ENCODE measurements at places on chromosomes 3 and 15. TPM values are rescaled to one million over a fixed set of nuclear protein-coding genes. Genes with fewer than 3 reads are reported as not detected.

GRCh38 chr15:36653851-36654250 lies 74.4 kb downstream of the CDIN1 start:
- DNase-seq: no peak

GRCh38 chr3:118636841-118637240 lies 397.8 kb downstream of the IGSF11 start:
- no peak for DNase-seq

GRCh38 chr3:102006812-102007485 lies 157.6 kb downstream of the NFKBIZ start:
- DNase-seq: no peak

DNA sequence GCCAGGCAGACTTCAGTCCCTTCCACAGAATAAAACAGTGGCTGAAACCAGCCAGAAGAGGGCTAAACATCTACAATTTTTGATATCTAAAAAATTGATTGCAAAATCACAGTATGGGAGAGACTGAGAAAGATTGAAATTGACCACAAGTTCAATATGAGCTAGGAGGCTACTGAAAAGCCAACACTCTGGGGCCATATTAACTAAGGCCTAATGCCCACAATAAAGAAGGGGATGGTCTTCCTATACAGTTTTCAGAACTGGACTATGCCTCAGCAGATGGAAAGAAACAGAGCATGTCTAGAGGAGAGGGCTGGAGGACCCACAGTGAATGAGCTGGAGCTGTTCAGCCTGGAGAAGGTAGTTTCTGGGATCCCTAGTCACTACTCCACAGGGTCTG lies 53.2 kb downstream of the WNT7A start:
- no peak for DNase-seq

DNA sequence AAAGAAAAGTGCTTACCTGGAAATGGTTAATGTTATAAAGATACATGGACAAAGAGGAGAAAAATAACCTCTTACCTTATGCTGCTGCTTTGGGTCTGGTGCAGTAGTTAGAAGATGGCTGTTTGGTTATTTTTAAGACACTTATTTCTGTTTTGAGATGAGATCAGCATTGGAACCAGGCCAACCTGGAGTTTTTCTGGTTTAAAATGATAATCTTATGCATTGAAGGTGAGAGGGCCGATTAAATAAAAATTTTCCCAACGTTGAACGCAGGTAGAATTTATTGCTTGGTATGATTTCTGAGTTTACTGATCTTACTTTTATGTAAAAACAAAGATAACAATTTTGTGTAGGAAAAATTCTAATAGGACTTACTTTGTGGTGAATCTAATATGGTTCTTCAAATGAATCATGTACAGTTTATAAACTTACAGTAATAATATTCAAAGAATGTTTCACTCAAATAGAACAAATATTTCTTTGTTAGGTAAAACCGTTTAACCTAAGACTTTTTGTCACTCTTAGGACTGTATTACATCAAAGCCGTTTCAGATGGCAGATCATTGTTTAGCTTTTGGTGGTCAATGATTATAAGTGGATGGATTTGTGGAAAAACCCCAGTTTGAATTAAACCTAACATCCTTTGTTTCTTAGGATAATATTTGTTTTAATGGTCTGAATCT lies 14.9 kb downstream of the UBE2E2 start:
- no peak for DNase-seq

GRCh38 chr3:181715571-181716340 lies 4.0 kb downstream of the SOX2 start:
- no peak for DNase-seq

DNA sequence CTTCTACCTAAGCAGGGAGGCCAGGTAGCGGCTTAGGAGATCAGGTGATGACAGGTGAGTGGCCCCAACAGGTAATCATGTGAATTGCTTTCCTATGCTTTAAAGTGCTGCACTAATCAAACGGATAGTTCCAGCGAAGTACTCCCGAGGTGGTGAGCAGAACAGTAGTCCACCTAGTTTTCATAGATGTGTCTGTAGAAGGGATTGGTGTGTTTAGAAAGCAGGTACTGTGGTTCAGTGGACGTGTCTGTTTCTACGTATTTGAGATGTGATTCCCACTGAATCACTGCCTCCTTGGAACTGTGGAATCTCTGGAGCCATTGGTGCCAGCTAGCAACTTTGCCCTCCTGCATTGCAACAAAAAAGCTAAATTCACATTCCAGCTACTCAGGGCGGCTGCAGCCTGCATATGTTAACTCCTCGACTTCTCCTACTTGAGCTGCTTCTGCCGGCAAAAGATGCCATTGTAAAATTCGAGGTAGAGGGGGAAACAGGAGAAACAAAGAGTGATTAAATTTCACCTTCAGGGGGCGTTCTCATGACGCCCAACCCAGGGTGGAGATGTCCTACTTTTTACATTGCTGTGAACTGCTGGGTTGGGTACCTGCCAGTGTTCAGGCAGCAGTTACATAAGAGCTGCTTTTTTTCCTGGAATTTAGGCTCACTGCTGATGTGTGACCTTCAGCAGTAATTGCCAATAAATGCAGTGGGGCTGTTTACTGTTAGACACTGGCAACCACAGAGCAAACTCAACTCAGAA lies 227.3 kb downstream of the ITPR1 start:
- no peak for DNase-seq

GRCh38 chr3:65344444-65344843 lies 656.6 kb upstream of the ADAMTS9 start:
- no peak for DNase-seq

- no peak for DNase-seq
Observed at GRCh38 chr3:28680050-28680449, 331.4 kb upstream of the AZI2 start.

GRCh38 chr3:49880581-49881315 lies 11.0 kb upstream of the CAMKV start:
- DNase-seq: no peak

- no peak for DNase-seq
Observed at GRCh38 chr3:24505691-24506550, 11.3 kb upstream of the THRB start.

DNA sequence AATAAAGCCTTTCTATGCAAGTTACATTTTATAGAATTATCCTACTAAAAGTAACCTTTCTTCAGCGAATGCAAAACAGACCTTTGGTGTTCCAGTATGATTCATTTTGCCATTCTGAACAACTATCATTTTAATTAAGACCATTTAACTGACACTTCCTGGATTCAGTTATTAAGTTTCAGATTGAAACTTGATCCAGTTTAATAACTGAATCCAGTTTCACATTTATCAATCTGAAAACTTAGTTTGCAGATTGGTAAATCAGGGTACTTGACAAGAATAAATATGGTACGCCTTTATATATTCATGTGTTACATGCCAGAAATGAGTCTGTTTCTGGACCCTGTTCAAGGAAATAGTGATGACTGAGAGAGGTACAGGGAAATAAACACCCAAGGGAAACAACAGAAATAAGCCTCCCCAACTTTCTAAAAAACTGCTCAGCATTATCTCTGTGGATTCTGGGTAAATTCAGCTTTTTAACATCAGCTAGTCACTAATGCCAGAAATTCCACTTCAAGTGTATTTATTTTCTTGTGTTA lies 23.3 kb upstream of the NFKBIZ start:
- DNase-seq: no peak

- DNase-seq: no peak
Observed at GRCh38 chr15:94298364-94298763, 67.0 kb downstream of the MCTP2 start.

GRCh38 chr15:80898040-80898439 lies 91.6 kb downstream of the MESD start:
- no peak for DNase-seq

DNA sequence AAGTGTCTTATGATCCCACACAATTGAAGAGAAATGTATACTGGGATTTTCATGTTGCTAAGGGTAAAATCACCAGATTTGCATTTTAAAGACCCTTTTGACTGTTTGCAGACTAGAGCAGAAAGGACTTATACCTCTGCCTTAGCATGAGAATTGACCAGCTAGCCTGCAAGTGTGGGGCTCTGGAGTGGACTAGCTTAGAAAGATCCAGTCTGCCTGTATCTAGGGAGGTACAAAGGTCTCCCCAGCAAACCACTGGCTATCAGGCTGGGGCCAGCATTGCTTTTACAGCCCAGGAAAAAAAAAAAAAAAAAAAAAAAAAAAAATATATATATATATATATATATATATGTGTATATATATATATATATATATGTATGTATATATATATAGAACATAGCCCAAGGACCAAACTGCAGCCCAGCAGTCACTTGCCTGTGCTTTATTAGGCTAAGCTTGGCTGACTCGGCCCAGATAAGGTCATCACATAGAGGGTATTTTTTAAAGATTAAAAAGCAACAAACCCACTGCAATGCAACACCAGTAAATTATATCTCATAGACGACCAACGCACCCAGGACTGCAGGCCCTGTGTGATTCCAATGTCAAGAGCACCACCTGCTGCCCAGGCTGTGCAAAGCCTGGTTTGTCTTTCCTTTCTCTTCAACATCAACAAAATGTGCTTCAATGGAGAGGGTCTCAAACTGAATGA lies 63.7 kb downstream of the DCLK3 start:
- DNase-seq: peak; percentile 72

- DNase-seq: no peak
Observed at GRCh38 chr3:54157860-54158259, 35.5 kb downstream of the CACNA2D3 start.

- DNase-seq: no peak
Observed at GRCh38 chr15:91264651-91265351, 164.7 kb downstream of the SV2B start.

DNA sequence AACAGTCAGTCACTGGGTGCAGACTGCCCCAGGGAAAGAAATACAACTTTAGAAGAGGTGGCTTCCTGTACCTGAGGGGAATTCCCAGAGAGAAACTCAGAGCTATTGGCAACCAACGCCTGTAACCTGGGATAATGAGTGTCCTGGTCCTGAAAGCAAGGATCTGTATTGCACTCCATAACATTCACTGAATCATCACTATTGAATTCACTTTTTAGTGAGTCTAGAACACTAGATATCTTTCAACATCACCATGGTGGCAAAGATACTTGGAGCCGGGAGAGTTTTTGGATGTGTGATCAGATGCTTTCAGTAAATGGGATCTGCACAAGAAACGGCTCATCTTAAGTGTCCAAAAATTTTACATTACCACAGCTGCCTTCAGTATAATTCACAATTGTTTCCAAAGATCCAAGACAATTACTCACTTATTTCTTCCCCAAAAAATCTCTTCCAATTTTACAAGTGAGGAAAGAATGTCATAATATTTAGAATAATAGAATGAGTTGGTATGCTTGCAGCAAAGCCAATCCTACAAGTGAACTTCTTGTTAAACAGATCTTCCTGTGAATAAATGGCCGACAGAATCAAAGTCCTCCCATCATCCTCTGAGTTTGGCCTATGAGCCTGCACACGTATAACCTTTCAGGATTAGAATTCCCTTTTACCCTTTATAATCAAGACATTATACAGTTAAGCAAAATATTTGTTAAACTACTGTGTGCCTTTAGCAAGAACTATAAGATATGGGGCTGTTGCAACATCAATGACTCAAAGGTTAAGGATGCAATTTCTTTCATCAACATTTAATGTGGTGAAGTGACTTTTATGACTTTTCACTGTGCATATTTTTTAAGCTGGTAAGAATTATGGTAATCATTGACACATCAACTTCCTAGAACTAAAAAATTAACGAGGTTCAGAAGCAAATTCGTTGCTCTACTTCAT lies 243.3 kb upstream of the COL8A1 start:
- no peak for DNase-seq

GRCh38 chr15:87777054-87777561 lies 479.4 kb downstream of the NTRK3 start:
- no peak for DNase-seq

The GABRB3 gene
- 3.2 TPM for total RNA-seq

The TBC1D2B gene
- total RNA-seq: 88.7 TPM

The HYPK gene
- 11.3 TPM for total RNA-seq

The BTLA gene
- total RNA-seq: 0.78 TPM

The RARB gene
- 5.8 TPM for total RNA-seq

All from upper lobe of right lung (tissue), 1 donor.